ENCODE measurements at places on chromosomes 1 and 21.

GRCh38 chr1:169271098-169271497 lies 96.5 kb downstream of the NME7 start:
- DNase-seq: peak; percentile 15

- no peak for DNase-seq
Measured at GRCh38 chr1:118335331-118335732, 150.3 kb upstream of the SPAG17 start.

DNA sequence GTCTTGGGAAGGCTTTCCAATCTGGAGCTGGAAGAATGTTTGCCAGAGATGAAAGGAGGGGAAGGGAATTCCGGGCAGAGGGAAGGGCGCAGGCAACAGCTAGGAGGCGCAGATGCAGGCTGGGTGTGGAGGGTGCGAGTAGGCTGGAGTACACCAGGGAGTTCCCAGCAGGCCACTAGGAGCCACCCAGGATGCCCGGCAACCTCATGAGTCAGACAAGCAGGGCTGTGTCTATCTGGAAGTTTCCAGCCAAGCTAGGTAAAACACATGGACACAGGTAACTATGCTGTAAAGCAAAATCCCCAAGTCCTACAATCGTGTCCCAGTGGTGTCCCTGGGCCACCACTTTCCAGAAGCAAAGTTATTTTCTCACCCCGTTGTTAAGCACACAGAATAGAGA lies 990 bp upstream of the NBL1 start:
- DNase-seq: peak; percentile 91

DNA sequence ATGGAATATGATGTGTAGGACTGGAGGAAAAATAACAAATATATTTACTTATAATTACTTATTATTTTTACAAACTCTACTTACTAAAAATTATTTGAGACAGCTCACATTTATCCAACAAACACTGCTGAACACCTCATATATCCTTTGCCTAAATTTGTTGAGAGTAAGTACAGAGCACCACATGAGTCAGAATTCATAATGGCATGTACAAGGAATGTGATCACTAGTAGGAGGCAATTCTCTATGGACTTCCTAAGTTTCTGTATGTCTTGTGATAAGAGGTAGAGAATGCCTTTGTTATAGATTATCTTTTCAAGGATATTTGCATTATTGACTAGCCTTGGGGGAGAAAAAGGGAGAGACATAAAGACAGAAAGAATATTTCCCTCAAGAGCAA lies 8.2 kb upstream of the ST6GALNAC3 start:
- DNase-seq: no peak

- no peak for DNase-seq
Measured at GRCh38 chr1:206083750-206084149, 30.8 kb downstream of the RHEX start.

DNA sequence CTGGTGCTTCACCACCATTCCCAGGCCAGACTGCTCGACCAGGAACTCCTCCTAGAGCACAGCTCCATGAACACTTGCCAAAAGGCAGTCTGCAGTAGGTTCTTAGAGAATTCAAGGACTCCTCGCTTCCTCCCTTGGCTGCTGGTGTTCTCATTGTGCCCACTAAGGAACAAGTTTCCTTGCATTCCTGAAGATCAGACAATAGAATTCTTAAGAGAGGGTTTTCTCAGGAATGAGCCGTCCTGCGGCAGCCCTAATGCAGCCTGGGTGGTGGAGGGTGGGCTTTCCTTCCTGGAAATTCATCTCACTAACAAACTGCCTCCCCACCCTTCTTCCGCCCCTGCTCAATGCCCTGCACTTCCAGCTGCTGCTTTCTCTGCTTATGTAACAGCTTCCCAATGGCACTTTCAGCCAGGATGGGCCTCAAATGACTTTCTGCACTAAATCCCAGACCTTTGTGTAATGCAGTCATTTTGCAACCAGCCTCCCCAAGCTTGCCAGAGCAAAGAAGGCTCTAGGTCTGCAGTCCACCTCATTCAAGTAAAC lies 287.9 kb downstream of the PLPP3 start:
- peak; percentile 2 for DNase-seq

- no peak for DNase-seq
Measured at GRCh38 chr1:97082160-97082848, 360.7 kb downstream of the PTBP2 start.

- DNase-seq: no peak
Measured at GRCh38 chr1:47569261-47569660, 131.4 kb downstream of the FOXD2 start.

DNA sequence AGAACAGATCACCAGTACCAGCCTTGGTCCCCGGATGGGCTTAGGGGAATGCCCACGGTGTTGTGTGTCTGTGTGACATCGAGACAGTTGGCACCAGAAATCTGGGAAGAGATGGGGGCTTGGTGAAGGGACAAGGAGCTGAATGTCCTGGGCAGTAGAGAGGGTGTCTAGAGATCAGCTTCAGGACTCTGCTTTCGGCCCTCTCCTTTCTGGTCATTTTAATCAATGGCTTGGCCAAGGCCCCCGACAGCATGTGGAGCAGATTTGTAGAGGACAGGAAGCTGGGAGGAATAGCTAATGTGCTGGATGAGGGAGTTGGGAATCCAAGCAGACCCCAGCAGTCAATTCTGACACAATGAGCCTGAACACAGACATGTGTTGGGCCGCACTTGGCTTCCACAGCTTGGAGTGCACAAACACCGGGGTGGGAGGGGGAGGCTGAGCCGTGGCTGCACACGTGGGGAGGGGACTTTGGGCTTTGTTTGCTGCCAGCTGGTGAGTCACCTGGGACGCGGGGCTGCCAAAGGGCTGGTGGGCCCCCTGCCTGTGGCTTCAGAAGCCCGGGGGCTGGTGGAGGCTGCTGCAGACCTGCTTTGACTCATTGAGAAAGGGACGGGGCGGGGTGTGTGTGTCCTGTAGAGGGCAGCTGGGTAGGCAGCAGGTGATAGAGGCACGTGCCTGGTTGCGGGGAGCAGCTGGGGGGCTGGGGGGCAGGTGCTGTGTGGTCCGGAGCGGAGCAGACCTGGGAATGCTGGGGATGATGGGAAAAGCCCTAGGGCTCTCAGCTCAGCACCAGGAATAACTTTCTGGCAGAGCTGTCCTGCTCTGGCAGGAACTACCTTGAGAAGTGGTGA lies 20.9 kb downstream of the SLC1A7 start:
- peak; percentile 45 for DNase-seq

DNA sequence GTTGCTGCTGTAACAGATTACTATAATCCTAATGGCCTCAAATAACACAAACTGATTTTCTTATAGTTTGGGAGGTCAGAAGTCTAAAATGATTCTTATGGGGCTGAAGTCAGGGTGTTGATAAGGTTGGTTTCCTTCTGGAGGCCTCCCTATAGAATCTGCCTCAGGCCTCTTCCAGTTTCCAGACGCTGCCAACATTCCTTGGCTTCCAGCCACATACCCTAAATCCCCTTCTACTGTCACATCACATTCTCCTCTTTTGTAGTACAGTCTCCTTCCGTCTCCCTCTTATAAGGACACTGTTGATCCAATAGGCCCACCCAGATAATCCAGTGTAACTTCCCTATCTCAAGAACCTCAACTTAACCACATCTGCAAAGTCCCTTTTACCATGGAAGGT lies 145.3 kb upstream of the NCAM2 start:
- DNase-seq: no peak

GRCh38 chr1:57278558-57278957 lies 145.3 kb downstream of the DAB1 start:
- DNase-seq: no peak

DNA sequence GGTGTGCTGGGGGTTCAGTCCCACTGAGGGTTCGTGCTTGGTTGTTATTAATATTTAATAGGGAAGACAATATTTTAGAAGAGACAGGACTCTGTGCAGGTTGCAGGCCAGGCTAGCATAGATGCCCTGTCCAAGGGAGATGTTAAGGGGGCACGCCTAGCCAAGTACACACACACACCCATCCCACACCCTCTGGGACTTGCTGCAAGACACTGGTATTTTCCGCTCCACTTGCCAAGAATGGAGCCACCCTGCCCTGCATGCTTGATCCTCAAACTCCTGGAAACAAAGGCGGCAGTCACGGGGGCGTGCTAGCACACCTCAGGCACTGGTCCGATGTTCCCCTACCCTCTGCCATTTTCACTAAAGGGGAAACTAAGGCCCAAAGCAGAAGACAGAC lies 99.1 kb downstream of the MRPL37 start:
- DNase-seq: no peak

DNA sequence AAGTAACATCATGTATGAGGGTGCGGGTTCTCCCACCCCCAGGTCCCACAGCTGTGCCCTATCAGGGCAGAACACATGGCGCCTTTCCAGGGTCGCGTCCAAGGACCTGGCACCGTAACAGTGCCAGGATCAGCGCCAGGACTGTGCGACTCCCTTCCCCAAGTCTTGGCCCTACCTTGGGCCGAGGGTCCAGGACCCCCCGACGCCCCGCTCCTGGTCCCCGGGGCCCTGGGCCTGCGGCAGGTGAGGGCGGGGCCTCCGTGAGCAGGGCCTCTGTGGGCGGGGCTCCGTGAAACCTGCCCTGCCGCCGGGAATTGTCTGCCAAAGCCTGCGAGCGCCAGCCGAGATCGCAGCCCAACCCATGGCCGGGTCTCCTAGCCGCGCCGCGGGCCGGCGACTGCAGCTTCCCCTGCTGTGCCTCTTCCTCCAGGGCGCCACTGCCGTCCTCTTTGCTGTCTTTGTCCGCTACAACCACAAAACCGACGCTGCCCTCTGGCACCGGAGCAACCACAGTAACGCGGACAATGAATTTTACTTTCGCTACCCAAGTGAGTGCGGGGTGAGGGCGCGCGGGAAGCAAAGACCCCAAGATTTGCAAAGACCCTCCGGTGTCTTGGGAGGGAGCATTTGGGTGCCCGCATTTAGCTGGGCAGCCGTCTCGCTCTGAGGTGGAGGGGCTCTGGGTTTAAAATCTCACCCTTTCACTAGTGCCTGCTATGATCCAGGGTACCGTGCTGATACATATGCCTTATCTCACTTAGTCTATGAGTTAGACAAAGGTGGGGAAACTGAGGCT lies at the start of gene RHBG:
TSS of gene RHBG (plus strand) at position 323 of the 796 bp plus-strand sequence. CDS start at position 362, 39 bp downstream.
- no peak for DNase-seq

DNA sequence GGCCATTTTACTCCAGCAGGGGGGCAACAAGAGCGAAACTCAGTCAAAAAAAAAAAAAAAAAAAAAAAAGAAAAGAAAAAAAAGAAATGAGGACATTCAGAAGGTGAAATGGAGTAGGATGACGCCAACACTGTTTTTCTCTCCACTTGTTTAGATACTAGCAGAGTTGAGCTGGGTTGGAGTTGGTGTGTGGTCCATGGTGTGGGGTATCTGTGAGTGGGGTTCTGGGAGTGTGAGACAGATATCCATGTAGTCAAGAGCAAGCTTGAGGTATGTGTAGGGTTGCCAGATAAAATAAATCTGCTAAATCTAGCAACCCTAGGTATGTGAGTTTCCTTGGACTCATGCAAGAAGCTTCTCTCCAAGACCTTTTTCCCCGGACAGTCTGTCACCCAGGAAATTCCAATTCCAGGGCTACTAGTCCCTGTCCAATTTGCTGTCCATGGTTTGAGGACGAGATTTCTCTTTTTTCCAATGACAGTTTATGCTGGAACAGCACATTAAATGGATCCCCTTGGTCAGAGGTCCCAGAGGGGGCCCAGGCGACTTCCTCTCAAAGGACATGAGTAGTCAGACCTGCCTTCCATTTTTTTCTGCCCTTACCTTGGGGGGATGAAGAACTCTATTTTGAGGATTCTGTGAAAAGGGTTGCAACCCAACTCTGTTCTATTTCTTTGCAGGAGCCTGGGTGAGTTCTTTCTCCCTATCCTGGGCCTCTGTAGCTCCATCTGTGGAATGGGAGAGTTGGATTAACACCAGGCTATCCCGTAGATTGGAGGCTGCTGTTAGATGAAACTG lies 2.1 kb upstream of the FOXD2 start:
- DNase-seq: no peak

GRCh38 chr1:215636258-215636965 lies 69.3 kb downstream of the KCTD3 start:
- DNase-seq: peak; percentile 63

GRCh38 chr1:94981575-94981973 lies 54.7 kb upstream of the CNN3 start:
- DNase-seq: no peak

GRCh38 chr1:6645018-6645417 lies 20.4 kb downstream of the THAP3 start:
- no peak for DNase-seq

GRCh38 chr1:237884237-237884636 lies 6.5 kb downstream of the ZP4 start:
- no peak for DNase-seq

- DNase-seq: no peak
Measured at GRCh38 chr1:5648410-5649165, 343.6 kb downstream of the NPHP4 start.

Measured in HuH-7 (cell line).